ENCODE measurements at places on chromosomes 1 and 21.

DNA sequence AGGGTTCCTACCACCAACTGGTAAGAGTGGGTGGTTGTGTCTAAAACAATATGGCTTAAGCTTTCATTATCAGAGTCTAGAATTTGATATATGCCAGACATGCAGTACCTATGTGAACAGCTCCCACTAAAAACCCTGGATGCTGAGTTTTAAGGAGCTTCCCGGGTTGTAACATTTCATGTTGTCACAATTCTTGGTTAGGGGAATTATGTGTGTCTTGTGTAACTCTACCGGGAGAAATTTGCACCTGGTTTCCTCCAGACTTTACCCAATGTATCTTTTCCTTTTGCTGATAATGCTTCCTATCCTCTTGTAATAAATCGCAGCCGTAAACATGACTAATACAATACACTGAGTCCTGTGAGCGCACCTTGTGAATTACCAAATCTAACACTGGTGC is 48.3 kb downstream of the ARID4B start:
- no peak for ATAC-seq

GRCh38 chr21:35333831-35334618 is 284.9 kb upstream of the RUNX1 start:
- ATAC-seq, result no peak

DNA sequence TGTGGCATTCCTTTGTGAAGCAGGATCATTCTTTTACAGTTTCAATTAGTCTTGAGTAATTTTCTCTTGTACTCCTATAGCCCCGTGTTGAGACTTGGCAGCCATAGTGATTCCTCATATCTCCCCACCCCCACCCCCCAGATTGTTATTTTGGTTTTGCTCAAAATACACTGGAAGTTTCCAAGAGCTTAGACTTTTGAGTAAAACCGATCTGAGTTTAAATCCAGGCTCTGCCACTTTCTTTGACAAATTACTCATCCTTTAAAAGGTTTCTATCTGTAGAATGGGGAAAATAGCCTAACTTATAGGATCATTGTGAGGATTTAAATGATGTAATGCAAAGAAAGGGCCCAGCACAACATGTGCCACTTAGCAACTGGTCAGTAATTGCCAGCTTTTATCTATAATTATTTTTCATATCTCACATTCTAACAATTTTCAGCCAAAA is 53.1 kb upstream of the RC3H1 start:
- no peak for ATAC-seq

DNA sequence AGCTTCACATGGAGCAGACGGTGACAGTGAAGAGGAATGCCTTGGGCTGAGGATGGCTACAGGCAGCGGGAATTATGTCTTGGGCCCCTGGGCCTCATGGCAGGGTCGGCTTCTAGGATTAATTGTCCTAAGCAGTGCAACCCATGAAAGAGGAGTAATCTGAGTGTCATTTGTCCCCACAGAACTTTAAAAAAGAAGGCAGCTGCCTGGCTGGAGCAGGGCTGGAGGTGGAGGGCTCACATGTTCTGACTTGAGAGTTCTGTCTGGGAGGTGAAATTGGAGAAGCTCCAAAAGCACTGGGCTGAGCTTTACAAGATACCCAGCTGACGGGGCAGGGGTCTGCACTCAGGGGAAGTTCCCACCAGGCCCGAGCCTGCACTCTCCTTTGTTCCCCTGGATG is 22.6 kb downstream of the CACNA1S start:
- ATAC-seq, result no peak

DNA sequence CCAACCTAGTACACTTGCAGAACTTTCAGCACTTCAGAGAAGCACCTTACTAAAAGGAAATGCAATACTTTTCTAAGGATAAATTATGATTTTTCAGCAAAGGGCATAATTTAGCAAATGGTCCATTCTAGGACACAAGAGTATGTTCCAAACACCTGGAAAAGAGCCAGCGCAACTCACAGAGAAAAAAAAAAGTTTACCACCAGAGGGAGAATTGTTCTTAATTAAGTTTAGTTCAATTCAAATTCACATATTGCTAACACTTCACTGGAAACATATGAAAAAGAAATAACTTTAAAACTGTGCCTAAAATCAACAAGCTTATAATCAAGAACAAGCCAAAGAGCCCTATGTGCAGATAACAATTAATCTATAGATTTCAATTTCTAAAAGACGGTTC is 338.1 kb downstream of the SEC16B start:
- no peak for ATAC-seq

DNA sequence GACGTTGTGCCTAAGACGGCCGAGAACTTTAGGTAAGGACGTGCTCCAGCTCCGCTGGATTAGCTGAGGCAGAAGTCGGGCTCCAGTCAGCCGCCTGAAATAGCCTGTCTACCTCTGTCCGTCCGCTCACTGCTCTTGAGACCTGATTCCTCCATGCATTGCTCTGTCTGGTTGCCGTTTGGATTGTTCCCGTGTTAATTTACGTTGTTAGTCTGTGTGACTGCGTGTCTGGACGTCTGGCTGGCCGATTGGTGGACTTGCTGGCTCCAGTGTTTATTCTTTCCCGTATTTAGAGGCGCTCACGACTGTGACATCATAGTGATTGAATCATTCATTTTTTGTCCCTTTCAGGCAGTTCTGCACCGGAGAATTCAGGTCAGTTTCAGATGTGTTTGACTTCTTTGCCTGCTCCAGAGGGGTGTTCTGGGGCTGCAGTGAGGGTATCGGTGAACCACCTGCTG is 684 bp downstream of the PPIH start:
- ATAC-seq, result no peak

- ATAC-seq, result no peak
Observed at GRCh38 chr1:25885602-25886001, 10.1 kb upstream of the PAQR7 start.

GRCh38 chr1:41637367-41637766 is 152.9 kb upstream of the EDN2 start:
- ATAC-seq, result no peak

GRCh38 chr1:11955221-11955620 is 20.7 kb downstream of the PLOD1 start:
- ATAC-seq, result no peak

GRCh38 chr1:174166530-174167264 is 7.4 kb downstream of the RABGAP1L start:
- ATAC-seq, result peak; percentile 55

Measured in activated T-helper 17 cell treated with anti-CD3 and anti-CD28 coated beads, Interleukin-2, amount 50 U/mL, for 72 hours (primary cell).